Stimulated activated CD8-positive, alpha-beta memory T cell treated with anti-CD3 and anti-CD28 coated beads, Interleukin-4, amount 100 ng/mL, for 1 hour (primary cell): ENCODE measurements at places on chromosomes 4 and X.

DNA sequence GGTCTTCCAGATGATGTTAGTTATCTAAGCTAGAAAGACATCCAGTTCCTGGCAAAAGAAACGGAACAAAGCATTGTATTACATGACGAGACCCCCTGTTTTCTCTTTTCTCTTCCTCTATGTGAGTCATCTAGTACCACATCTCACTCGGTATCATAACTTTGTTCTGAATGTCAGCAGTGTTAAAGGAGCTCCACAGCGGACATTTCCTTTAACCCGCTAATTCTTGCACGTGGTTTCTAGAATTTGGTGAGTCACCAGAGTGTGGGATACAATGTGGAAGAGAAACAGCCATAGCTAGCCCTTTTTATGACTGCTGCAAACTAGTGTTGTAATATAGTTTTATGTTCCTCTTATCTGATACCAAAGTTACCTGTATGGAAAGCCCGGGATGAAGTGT is 243.7 kb downstream of the TENM3 start:
- DNase-seq, result no peak

DNA sequence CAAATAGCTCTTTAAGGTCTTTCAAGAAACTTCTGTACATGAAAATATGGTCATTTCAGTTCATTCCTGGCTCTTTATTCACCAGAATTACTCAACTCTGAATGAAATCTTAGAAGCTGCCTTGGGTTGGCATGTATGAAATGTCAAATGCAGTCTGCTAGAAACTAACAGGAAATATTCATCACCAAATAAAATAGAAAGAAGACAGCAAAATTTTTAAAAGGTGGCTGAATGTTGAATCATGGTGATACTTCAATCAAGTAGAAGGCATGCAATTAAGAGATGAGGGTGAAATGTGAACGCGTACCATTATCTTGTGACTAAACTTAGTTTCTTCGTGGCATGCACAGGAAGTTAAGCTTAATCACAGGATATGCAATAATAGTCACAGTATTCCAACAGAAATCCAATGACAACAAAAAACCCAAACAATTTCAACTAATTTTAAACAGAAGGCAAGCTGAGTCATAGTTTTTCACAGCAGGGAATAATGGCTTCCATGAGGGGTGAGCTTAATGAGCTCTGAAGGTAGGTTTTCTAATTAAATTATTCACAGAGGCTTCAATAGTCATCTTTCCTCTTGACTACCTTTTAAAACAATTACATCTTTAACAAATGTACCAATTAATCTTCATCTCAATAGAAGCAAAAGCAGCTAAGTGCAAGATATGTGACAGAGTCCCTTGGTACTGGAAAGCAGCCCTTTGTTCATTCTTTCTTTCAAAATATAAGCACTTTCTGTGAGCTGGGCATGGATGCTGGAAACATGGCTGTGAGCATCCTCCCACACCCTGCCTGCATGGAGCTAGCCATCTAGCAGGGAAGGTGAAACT is 44.5 kb downstream of the SCFD2 start:
- DNase-seq, result no peak

- DNase-seq, result no peak
Measured at GRCh38 chr4:72076562-72076961, 44.8 kb downstream of the NPFFR2 start.

GRCh38 chr4:79757600-79757999 is 315.4 kb downstream of the ANTXR2 start:
- no peak for DNase-seq

- DNase-seq, result no peak
Measured at GRCh38 chr4:31236639-31237173, 516.5 kb downstream of the PCDH7 start.

DNA sequence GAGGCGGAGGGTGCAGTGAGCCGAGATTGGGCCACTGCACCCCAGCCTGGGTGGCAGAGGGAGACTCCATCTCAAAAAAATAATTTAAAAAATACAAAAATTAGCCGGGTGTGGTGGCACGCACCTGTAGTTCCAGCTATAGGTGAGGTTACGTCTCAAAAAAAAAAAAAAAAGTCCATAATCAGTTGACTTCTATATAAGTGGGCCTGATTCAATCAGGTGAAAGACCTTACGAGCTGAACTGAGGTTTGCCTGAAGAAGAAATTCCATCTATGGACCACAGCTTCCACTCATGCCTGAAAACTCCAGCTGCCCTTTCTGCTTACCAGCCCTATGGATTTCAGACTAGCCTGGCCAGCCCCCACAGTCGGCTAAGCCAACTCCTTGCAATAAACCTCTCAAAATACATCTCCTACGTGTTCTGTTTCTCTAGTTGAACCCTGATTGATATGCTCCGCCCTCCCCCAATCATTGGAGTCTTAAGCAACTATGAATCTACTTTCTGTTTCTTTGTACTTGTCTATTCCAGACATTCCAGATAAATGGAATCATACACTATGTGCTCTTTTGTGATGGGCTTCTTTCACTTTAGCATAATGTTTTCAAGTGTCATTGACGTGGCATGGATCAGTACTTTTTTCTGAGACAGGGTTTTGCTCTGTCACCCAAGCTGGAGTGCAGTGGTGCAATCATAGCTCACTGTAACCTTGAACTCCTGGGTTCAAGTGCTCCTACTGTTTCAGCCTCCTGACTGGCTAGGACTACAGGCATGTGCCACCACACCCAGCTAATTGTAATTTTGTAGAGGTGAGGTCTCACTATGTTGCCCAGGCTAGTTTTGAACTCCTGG is 36.6 kb downstream of the SAT1 start:
- DNase-seq, result no peak

GRCh38 chr4:158159718-158160094 is 13.1 kb downstream of the GASK1B start:
- DNase-seq, result no peak

GRCh38 chr4:76504613-76505465 is 69.8 kb downstream of the SHROOM3 start:
- no peak for DNase-seq

GRCh38 chr4:179880756-179881155 is 2362.4 kb upstream of the TENM3 start:
- no peak for DNase-seq

DNA sequence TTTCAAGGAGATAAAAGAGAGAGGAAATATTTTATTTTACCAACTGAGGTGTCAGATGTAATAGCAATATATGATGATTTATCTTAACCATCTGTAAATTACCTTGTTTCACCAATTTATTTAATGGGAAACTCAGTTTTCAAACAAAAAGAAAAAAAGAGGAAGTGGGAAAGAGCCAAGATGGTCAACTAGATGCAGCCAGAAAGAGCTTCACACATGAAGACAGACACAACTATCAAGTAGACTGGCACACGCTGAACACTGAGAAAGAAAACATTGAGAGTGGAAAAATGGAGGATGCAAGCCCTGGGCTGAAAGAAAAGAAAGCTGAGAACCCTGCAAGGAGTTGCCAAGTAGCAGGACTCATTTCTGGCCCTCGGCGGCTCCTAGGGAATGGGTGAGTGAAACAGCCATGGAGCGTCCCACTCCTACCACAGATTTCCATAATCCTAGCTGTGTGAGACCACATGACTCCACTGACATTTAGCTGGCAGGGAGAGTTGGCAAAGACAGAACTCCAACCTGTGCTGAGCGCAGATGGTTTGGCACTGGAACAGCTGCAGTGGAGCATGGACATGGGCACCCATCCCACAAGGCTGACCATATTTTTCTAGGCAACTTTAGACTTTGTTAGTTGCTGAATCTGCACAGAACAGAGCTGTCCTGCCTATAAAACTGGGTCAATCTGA is 409.3 kb downstream of the FAM47B start:
- no peak for DNase-seq

DNA sequence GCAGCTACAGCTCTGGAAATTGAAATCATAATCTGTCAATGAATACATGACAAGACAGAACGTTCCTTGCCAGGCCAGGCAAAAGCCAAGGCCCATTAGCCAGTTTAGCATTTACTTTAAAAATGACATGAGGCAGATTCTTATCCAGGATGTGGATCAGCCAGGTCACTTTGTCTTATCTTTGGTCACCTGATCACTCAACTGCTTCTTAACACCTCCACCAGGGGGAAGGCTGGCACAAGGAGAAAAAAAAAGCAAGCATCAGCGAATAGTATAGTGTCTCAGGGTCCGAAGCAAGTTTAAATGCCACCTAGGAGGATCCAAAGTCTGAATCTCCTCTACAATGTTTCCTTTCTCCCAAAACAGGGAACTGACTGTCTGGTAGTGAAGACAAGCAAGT is 18.8 kb downstream of the ATP1B4 start:
- DNase-seq, result no peak

GRCh38 chrX:22818061-22818460 is 181.7 kb upstream of the DDX53 start:
- no peak for DNase-seq

DNA sequence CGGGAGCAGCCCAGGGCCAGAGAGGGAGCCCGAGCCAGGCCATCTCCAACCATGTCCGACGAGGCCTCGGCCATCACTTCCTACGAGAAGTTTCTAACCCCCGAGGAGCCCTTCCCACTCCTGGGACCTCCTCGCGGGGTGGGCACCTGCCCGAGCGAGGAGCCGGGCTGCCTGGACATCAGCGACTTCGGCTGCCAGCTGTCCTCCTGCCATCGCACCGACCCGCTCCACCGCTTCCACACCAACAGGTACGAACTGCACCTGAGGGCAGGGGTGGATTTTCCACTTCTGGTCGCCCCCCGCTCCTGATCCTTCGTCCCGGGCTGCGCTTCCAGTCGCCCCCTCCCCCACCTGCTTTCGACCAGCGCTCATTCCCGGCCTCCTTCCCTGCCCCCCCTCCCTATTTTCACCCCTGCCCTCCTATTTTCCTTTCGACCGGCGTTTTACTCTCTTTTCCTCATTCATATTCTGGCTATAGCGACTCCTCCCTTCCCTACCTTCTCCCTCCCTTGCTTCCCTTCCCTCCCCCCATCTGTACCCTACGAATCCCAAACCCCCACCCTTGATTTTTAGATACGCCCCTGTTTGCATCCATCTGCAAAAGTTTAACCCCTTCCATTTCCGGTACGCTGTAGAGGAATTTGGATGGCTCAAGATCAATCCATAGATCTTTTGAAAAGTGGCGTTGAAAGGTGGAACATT is 633 bp downstream of the FAM199X start:
- DNase-seq, result no peak

GRCh38 chrX:129739578-129739977 is 799 bp downstream of the XPNPEP2 start:
- no peak for DNase-seq

GRCh38 chrX:85140964-85141363 is 102.6 kb downstream of the SATL1 start:
- no peak for DNase-seq

DNA sequence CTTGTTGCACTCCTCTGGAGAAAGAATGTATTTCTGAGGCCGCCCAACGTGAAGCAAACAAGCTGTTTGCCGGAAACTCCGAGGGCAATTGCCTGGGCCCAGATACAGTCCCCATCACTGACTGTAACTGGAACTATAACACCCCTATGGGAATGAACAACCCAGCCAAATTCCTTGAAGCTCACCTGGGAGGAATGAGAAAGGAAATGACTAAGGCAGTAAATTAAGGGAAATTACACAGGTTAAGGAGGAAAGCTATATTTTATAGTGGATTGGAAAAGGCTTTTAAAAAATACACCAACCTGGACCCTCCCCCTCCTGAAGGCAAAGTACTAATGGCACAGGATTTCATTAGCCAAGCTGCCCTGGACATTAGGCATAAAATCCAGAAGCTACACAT is 11.7 kb upstream of the HERC5 start:
- DNase-seq, result no peak

- no peak for DNase-seq
Measured at GRCh38 chrX:118980761-118981160, 6.3 kb downstream of the LONRF3 start.

DNA sequence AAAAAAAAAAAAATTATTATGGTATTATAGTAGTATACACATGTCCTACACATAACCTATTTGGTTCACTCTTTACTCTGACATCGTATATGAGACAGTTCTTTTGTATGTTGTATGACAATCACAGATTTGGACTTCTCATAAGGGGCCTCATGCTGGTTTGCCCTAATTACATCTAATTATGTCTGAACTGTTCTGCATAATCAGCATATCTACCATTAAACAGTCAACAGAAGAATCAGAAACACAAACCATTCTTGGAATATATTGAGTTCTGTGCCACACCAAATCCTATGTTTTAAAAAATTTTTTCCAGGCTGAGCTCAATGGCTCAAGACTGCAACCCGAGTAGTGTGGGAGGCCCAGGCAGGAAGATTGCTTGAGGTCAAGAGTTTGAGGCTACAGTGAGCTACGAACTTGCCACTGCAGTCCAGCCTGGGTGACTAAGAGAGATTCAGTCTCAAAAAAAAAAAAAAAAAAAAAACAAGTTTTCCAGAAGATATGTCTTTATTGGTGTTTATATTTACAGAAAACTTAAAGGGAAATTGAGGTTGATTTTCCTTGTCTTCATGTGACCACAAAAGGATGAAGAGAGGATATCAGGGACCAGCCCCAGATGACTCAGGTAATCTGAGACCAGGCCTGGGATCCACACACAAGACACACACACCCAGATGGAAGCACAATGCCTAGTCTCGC is 22.2 kb downstream of the TRIM61 start:
- no peak for DNase-seq

DNA sequence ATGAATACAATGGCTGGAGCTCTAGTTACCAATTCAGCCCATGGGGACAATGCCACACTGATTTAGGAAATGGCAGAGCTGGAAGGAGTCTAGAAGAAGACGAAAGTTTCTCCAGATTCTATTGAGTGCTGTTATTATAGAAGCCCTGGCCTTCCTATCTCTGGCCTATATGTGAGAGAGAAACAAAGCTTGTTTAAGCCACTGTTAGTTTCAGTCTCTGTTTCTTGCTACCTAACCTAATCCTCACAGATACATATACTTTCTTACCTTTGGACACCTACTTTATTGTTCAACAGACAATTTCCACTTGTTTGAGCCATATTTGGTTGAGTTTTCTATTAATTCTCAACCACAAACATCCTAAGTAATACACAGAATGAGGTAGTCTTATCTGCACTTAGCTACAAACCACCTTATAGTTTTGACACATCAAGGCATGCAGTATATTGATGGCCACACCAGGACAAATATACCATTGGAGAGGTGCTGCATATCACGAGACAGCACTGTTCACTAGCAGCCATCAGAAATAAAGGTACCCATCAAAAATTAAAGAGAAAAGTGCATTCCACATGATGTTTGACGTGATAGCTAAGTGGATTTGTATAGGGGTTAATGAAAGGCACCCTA is 190.2 kb downstream of the SMIM20 start:
- DNase-seq, result no peak

- no peak for DNase-seq
Measured at GRCh38 chrX:1029494-1029893, 183.0 kb downstream of the CRLF2 start.

GRCh38 chr4:105755375-105755774 is 46.8 kb downstream of the GSTCD start:
- DNase-seq, result no peak

- no peak for DNase-seq
Measured at GRCh38 chr4:184805462-184806228, 20.1 kb downstream of the ACSL1 start.
